ENCODE measurements at places on chromosomes 7 and 10. TPM values are rescaled to one million over a fixed set of nuclear protein-coding genes. Genes with fewer than 3 reads are reported as not detected.

DAGLB gene
- total RNA-seq, result 7.3 TPM

RELN gene
- total RNA-seq, result 0.57 TPM

CASTOR2 gene
- total RNA-seq, result 27.3 TPM

- DNase-seq, result no peak
Observed at GRCh38 chr10:16776896-16777295, 40.3 kb downstream of the RSU1 start.

- DNase-seq, result no peak
Observed at GRCh38 chr10:34229917-34230316, 585.2 kb downstream of the PARD3 start.

DNA sequence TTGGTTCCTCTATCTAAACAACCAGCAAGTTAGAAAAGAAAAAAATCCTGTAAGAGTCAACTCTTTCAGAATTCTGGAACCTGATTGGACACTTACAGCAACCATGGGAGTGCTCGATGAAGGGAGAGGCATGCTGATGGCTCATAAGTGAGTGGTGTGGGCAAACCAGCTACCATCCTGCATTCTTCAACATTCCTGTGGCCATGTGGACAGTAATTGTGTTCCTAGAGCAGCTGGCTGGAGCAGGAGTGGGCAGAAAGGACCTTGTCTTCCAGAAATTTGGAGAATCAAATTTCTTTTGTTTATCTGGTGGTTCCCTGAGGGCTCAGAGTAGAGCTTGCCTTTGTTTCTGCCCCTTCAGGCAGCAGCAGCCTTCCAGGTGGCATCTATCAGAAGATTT, 22.5 kb upstream of the MYL7 start:
- no peak for DNase-seq

- peak; percentile 76 for DNase-seq
Observed at GRCh38 chr7:106895246-106895864, 30.3 kb downstream of the PIK3CG start.
